ENCODE measurements at places on chromosomes 16 and 17.

GRCh38 chr16:82716361-82716855 is 89.6 kb downstream of the CDH13 start:
- DNase-seq = no peak

GRCh38 chr17:20284022-20284421 is 183.3 kb downstream of the LGALS9B start:
- DNase-seq = no peak

DNA sequence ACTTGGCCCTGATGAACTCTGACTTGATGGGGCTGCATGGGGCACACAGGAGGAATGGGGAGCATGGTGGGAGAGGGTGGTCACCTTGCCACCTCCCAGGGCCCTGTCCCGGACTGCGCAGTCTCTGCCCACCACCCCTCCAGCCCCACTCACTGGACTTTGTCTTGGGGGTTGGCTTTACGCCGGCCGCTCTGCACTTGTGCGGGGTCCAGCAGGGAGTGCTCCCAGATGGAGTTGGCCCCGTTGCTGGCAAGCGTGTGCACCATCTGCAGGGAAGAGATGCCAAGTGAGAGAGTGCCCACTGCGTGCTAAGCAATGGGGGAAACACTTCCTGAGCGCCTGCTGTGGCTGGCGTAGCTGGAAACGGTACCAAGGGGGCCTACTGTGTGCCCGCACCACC is 6.7 kb downstream of the GIT1 start:
- DNase-seq = no peak

DNA sequence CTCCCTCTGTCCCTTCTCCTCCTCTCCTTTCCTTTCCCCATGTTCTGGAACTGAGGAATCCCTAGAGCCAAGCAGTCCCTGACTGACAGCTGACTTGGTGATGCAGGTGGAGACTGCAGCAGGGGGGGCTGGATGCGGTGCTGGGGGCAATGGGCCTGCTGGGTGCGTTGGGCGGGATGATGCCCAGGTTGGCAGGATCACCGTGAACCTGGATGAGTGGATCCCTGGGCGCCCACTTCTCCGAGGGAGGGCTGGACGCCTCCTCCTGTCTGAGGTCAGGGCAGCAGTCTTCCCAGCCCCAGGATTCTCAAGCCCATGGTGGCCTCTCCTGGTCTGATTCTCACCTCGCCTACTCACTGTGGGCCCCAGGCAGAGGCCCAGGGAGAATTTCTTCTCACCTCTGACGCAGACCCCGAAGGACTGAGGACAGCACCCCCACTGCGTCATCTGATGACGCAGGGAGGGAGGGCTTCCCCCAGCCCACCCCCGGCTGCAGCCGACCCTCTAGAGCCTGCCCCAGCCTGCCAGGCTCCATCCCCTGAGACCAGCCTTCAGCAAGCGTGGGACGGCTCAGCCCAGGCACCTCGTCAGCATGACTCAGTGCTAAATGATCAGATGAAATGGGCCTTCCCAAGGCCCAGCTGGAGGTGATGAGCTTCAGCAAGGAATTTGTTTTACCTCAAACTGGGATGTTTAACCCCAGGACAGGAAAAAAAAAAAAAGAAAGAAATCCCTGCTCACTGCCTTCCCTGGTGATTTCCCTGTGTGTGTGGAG is 188.0 kb upstream of the TNRC6C start:
- no peak for DNase-seq

DNA sequence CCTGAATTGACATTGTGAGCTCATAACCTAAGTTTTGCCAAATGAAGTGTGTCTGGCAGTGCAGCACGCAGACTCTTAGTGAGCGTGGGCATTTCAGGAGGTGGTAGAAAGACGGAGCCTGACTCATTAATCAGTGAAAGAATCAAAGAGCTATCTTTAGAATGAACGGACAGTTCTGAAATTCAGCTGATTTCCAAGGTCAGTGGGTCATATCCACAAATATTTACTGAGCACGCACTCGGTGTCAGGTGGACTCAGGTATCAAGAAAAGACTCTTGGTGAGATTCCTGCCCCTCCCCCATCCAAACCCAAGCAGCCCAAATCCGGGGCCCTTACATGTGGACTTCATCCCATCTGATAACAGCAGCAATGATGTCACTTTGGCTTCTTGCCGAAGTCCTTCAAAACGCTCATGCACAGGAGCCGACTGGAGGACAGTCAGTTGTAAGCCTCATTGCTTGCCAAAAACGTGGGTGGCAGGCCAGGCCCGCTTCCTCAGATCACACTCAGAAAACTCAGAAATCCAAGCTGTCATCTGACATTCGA is 185.8 kb downstream of the HS3ST3A1 start:
- DNase-seq = no peak

- DNase-seq = no peak
Observed at GRCh38 chr17:9897372-9897968, 7.6 kb downstream of the RCVRN start.

GRCh38 chr16:67430504-67430976 is 381 bp upstream of the HSD11B2 start:
- DNase-seq = no peak
